ENCODE measurements at places on chromosomes 2 and 18.

GRCh38 chr2:238289574-238289973, 1.2 kb upstream of the PER2 start:
- DNase-seq: peak; percentile 59

- DNase-seq: no peak
Observed at GRCh38 chr2:23769364-23769763, 157.6 kb downstream of the ATAD2B start.

GRCh38 chr2:56077359-56077915, 106.4 kb upstream of the CCDC85A start:
- DNase-seq: peak; percentile 61

DNA sequence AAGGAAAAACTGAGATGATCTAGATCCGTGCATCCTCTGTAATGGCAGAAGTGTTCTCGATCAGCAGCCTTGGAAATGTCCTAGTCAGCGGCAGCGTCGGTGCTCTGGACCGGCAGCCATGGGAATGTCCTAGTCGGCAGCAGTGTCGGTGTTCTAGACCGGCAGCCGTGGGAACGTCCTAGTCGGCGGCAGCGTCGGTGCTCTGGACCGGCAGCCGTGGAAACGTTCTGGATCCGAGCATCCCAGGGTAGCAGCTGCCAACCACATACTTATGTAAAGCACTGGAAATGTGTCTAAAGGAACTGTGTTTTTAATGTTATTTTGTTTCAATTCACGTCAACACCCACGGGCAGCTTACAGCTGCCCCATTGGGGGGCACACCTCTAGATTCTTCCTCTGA, 58.7 kb downstream of the GBX2 start:
- no peak for DNase-seq

GRCh38 chr2:74525717-74526648, at the start of gene DQX1:
DQX1 (minus strand) TSS chr2:74526231; CDS start chr2:74525729, 502 bp downstream.
- DNase-seq: no peak
